Activated T-cell treated with anti-CD3 and anti-CD28 coated beads, Interleukin-2, amount 50 U/mL, for 24 hours (primary cell): ENCODE measurements at places on chromosomes 5 and 9.

DNA sequence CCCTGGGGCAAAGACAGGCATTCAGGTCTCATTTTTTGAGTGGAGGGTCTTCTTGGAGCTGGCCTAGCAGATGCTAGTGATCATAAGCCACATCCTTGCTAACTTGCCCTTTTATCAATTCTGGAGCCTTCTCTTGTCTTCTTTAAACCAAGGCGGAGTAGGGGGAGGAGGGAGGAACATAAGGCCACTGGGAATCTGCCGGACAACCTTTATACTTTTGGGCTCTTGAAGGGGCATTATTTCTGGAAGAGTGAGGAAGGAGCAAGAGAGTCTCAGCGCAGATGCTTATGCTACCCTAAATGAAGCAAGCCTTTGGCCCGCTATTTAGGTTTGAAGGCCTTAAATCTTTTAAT is 2.0 kb downstream of the TMEFF1 start:
- DNase-seq = no peak

- DNase-seq = no peak
Measured at GRCh38 chr5:169089343-169089742, 211.6 kb downstream of the SLIT3 start.

DNA sequence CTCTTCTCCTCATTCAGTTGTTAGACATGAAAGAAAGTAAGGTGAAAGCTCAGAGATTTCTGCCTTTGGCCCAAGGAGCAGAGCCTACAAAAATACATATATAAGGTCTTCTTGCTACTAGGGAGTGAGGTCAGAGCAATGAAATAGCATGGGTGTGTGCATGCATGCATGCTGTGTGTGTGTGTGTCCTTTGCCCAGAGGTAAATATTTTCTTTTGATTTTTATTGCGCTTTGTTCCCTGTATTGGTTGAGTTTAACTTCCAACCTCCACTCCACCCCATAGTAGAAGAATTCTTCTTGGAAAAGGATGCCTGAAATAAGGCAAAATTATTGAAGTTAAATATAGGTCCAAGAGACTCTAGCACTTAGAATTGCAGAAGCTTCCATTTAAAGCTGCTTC is 248.0 kb upstream of the PTGER4 start:
- DNase-seq = no peak

GRCh38 chr9:9563817-9564216 is 1049.0 kb downstream of the PTPRD start:
- no peak for DNase-seq

DNA sequence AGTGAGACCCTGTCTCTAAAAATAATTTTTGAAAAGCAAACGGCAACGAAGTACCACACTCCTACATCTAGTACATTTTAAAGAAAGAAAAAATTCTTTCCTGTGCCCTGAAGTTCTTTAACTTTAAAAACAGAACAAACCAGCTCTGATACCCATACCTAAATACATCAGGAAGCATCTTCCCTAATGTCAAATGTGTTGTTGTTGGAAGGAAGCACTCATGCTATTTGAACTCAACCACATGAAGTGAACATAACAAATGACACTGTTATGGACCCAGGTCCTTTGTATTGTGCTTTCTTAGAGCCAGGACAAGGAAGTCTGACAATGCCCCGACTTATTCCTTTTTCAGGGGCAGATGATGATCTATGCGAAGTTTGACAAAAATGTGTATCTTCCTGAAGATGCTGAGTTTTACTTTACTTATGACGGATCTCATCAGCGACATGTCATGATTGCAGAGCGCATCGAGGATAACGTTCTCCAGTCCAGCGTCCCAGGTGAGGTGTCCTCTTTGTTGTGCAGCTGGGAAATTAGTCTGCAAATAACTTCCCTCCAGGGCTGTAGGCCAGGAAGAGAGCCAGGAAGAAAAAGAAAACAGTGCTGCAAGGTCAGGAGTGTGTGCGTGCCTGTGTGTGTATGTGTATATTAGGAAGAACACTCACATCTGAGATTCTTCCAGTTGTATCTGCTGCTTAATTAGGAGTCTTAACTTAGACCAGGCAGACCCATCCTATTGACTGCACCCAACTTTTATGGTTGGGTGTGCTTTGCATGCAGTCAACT is 123.7 kb downstream of the ARHGEF28 start:
- no peak for DNase-seq

DNA sequence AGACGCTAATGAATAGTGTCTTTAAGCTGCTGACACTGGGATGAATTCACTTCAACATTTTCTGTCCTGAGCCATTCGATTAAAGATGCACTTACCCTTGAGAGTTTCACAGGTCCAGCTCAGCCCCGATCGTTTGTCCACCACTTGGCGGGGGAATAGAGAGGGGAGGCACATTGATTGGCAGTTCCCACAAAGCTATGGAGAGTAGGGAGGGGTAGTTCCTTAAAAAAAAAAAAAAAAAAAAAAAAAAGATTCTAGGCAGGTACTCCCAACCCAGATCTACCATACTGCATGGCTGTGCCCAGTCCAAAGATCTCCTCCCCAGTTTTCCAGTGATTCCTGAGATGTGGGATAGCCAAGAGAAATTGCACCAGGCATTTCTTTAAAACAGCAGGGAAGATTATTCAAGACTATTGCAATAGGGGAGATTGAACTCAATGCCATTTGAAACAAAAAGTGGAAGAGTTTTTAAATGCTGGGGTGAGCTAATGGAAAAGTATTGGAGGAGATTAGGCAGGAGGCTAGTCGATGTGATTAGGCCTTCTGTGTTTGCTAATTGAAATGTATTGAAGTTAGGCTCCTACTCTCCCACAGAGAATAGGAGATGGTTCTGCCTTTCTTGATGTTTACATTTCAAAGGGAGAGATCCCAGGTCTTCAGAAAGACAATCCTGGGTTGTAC is 2217.4 kb upstream of the WWC1 start:
- no peak for DNase-seq

DNA sequence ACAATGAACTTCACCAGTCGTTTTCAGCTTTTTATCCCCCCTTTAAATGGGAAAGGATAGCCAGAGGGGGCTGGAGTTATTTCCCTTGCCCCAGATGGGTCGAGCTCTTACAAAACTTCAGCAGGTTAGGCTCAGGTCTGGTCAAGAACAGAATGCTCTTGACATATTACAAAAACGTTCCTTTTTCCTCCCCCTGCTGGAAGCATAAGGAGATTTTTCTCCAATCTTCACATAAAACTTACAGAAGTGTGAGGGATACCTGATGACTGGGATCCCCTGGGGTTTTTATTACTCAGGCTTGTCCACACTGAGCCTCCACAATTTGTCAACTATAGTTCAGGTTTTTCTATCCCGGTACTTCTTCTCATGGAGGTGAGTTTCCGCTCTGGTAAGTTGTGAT is 60.8 kb downstream of the CSF2 start:
- DNase-seq = no peak

DNA sequence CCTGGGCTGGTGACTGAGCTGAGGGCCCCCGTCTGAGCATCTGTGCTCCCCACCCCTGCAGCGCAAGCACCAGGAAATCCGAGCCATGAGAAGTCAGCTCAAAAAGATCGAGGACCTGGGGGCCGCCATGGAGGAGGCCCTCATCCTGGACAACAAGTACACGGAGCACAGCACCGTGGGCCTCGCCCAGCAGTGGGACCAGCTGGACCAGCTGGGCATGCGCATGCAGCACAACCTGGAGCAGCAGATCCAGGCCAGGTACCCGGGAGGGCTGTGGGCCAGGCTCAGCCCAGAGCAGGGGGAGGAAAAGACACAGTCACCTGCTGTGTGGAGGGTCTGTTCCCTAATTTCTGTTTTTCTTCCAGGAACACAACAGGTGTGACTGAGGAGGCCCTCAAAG is 24.6 kb downstream of the DYNC2I2 start:
- no peak for DNase-seq

GRCh38 chr5:29897916-29898315 is 1295.6 kb upstream of the CDH6 start:
- DNase-seq = no peak

- DNase-seq = no peak
Measured at GRCh38 chr9:70760228-70760627, 345.8 kb upstream of the KLF9 start.

- no peak for DNase-seq
Measured at GRCh38 chr5:9919306-9920030, 289.3 kb upstream of the TAS2R1 start.

DNA sequence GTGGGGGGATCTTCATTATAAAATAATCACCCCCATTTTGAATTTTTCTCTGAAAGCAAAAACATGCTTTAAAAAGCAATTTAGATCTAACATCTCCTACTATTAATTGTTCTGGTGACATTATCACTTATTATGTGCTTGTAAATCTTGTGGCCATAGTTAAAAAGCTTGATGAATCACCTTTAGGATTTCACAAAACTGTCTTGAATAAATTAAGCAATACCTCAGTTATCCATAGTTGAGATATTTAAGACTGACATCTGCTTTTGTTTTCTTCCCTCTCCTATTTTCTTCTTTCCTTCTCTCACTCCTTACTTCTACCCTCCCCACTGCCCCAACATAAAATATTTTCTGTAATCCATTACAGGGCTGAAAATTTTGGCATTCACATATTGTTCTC is 84.8 kb downstream of the SLC1A3 start:
- DNase-seq = no peak

DNA sequence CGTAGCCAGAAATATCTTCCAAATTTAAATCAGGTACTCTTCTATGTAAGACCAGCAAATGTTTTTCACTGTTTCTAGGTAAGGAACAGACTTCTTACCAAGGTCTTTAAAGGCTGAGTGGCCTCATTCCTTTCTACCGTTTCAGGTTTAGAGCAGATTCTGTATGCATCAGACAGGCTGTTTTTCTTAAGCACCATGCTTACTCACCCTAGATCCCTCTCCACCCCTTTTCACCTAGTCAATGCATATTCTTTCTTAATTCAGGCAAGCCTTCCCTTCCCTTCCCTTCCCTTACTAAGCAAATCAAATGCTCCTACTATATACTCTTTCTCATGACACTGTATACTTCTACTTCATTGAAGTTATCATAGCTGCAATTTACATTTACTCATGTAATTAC is 70.7 kb downstream of the RFX3 start:
- DNase-seq = no peak

- no peak for DNase-seq
Measured at GRCh38 chr5:160262151-160263074, 33.1 kb downstream of the FABP6 start.

DNA sequence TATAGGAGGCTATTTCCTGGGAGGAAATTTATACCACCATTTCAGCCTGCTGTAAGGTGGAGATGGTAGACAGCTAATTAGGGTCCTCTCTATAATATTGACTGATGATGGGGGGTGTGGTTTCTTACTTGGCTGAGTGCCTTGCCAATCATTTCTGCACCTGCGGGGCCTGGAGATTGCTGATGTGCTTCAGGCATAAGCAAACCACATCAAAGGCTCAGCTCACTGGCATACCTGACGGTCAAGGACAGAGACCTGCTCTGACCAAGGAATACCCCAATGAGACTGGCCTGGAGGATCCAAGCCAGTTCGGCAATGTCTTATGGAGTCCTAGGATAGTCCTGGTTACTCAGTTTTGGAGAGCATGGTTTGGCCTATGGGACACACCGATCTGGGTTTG is 29.5 kb downstream of the ANKH start:
- DNase-seq = no peak

GRCh38 chr5:161691911-161692310 is 6.4 kb downstream of the GABRA6 start:
- DNase-seq = no peak

DNA sequence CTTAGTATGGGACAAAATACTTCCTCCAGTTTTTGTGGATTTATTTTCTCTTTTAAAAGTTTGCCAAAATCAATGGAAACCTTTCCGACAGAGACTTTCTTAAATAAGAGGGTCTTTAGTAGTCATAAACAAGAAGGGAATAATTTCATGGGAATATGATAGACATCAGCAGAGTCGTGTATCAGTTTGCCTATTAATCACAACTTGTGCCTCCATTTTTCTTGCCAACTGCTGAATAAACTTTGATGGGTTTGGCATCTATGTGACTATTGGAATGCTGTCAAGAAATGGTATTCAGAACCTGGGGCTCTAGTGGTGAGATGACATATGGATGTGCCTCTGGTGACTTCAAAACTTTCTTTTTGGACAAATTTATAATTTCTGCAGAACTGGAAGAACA is 1668.2 kb downstream of the MAT2B start:
- DNase-seq = no peak

- no peak for DNase-seq
Measured at GRCh38 chr5:159602434-159602833, 272.1 kb upstream of the IL12B start.

GRCh38 chr9:113886026-113886369 is 9.9 kb downstream of the ZNF618 start:
- DNase-seq = no peak

- no peak for DNase-seq
Measured at GRCh38 chr5:169791251-169791650, 154.2 kb downstream of the DOCK2 start.

DNA sequence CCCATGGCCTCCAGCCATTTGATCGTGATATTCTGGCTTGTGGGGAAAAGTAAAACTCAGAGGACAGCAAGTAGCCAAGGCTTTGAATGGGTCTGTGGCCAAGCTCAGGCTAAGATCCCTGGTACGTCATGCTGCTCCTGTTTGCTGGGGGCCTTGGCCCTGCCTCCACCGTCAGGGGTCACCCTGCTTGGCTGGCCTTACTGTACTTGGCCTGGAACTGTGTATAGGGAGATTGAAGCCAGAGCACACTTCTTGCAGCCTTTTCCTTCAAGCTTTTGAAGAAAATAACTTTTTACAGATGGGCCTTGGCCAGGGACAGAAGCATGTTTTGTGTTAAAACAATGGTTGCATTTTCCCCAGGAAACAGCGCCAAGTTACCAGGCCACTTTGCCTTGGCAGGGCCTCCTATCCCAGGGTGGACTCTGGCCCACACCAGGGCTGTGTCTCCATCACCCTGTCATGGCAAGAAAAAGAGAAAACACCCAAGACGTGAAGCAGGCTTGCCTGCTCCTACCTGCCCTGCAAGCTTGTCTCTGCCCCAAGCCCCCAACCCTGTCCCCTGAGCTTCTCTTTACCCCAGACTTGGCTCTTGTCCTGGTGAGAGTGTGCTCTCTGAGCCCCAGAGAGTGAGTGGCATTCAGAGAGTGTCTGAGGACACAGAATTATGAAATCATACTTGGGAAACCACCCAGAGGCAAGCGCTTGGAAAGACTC is 286.9 kb downstream of the GADD45G start:
- no peak for DNase-seq

- DNase-seq = no peak
Measured at GRCh38 chr5:72408603-72409002, 88.4 kb downstream of the PTCD2 start.

- DNase-seq = no peak
Measured at GRCh38 chr5:154758977-154759376, 3.8 kb downstream of the LARP1 start.

- no peak for DNase-seq
Measured at GRCh38 chr5:64788156-64788555, 19.4 kb downstream of the CWC27 start.

DNA sequence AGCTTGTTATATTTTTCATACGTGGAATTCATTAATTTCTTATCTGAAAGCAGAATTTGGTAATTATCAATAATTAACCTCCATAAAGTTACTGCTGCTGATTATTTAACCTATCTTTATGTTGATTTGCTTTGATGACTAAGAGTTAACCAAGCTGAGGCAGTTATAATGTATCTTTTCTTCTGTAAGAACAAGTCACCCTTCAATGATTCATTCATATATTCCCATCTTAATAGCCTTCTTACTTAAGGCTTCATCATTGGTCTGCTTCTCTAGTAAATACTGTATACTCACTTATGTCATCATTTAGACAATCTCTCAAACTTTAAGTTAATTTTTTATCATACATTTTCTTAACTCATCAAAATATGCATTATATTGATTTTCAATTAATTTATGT is 592.2 kb downstream of the ANXA1 start:
- DNase-seq = no peak
